ENCODE measurements at places on chromosomes 13 and 19.
A peak's percentile ranks its signal among the peaks of the same experiment; 100 is the strongest.

- DNase-seq = no peak
These were observed 24.1 kb upstream of the DLEU7 start for GRCh38 chr13:50867637-50867945.

- DNase-seq = peak; percentile 35
These were observed 321.1 kb upstream of the EDNRB start for GRCh38 chr13:78239714-78240113.

DNA sequence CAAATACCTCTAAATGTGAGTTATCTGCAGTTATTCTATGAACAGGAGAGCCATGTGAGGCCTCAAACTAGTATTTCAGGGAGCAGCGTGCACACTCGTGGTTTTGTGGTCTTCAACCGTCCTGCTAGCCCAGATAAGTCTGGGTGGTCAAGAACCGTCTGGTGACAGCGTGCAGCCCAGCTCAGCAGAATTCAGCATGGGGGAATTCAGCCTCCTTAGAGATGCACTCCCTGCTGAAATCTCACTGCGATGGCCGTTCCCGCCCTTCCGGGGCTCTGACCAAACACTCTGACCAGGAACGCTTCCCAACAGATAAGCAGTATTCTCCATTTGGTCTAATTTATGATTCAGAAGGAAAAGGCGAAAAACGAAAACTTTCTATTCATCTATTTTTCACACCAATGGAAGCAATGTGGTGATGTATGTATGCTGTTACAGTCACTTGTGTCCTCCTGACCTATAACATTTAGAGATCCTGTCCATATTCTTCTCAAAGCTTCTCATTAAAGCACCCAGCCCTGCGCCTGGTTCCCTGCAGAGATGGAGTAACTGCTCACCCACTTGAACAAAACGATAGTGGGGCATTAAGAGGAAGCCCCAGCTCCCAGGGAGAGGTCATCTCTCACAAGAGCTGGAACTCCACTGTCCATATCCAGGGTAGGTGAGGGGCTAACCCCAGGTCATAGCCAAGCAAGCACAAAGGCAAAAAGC is 2.9 kb downstream of the ANKRD27 start:
- DNase-seq = no peak

DNA sequence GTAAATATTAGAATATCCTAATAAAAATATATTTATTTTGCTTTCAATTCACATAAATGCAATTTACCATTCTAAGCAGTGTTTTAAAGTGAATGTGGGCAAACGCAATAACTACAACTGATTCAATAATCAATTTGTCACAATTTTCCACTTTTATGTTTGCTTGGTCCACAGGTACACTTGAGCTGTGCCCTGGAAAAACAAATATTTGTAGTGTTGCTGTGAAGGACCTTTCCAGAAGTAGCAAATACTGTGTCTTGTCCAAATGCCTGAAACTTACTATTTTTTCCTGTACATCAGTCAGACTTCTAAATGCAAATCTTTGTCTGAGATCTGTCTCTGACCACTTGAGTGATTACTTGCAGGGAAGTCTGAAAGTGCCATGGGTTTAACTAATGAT is 845.8 kb upstream of the SLITRK5 start:
- DNase-seq = no peak

DNA sequence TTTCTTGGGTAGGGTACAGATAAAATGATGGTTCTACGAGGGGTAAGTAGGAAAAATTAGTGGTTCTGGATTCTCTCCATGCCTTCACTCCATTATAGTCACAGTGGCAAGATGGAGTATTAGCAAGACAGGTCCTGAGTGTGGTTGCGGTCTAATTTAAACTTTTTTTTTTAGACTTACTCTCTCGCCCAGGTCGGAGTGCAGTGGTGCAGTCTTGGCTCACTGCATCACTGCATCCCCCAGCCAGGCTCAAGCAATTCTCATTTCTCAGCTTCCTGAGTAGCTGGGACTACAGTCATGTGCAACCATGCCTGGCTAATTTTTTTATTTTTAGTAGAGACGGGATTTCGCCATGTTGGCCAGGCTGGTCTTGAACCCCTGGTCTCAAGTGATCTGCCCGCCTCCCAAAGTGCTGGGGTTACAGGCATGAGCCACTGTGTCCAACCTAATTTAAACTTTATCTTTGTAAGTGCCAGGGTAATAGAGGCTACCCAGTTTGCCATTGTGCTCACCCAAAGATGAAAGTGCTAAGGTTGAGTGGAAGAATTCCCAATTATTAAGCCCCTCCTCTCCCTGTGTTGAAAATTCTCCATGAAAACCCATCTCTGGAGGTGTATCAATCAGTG is 135.6 kb downstream of the TM9SF2 start:
- no peak for DNase-seq

DNA sequence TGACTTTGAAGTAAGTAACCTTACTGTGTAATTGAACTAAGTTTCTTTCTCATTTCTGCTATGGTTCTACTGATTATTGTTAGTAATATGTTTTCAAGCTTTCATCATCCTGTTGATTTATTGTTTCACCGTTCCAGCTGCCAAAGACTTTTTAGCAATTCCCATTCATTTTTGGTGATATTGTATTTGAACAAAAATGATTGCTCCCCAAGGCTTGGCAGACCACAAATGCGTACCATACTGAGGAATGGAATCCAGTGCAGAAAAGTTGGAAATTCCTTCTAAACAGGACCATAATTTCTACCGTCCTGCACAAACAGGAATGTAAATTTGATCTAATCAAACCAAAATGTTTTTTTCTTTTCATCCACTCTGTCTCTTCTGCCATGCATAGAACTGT is 10.7 kb downstream of the EPSTI1 start:
- DNase-seq = no peak

DNA sequence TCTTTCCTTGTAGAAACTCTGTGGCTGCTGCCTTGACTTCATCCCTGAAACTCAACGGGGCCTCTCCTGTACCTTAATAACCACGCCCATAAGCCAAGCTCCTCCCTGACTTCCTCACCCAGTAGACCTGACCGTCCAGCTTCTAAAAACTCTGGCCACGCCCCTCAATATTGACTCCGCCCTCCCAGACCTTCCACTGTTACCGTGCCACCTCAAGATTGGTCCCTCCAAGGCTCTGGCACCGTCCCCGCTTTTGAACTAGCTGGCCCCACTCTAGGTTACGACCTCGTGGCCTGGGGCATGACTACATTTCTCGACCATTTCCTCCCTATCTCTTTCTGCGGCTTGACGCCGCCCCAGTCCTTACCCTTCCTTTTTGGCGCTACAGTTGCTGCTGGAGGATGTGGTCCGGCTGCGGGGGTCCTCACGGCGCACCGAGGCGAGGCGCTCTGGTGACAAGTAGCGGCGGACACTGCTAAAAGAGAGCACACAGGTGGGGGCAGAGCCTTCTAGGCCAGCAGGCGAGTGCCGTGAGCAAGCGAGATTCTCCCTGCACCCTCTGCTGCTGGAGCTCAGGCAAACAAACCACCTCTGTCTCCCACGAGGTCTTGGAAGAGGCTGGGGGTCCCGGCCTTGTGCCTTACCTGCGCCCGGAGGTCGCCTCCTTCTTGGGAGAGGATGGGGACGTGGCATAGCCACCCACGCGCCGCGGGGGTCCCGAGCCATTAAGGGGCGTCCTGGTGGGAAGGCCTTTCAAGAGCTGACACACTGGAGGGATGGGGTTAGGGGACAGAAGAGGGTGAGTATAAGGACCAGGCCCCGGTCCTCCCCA is 2.3 kb upstream of the EML2 start:
- peak; percentile 96 for DNase-seq

DNA sequence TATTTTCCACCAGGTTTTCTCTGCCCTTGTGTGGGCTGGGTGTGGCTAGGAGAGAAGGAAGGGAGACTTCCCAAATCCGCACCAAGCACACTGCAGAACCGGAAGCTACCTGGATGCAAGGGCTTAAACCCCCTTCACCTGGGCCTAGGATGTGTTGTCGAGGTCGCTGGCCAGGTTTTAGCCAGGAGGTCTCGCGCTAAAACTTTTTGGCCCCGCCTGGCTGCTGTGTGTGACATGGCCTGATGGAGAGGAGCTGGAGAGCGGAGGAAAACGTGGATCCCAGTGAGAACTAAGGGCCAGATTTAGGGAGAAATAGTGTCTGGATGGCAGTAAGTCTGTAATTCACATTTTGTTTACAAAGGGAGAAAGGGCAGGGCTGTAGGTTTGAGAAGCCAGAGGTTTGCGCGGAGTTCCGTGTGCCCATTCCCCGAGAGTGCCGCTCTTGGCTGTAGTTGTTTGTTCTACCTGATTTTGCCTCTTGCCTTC is 3.1 kb upstream of the TSHZ3 start:
- no peak for DNase-seq

- DNase-seq = peak; percentile 65
These were observed 885 bp downstream of the TGFB1 start for GRCh38 chr19:41352609-41353465.

DNA sequence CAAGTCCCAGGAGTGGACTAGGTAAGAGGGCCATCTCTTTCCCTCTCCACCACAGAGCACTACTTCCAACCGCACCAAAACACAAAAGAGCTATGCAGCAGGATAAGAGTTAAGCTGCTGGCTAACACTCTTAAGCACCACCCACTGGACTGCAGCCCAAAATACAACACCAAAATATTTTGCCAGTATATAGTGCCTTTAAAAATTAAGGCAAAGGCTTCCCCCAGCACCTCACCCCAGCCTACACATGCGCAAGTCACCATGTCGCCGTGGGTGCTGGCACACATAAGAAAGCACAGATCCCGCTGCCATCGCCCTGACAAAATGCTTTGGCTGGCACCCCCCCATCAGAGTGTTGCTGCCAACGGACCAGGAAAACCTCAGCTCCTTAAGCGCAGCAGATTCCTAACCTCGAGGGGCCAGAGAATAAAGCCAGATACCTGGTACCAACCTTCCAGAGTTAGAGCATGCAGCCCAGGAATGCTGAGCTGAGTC is 608.3 kb downstream of the PCDH17 start:
- no peak for DNase-seq

DNA sequence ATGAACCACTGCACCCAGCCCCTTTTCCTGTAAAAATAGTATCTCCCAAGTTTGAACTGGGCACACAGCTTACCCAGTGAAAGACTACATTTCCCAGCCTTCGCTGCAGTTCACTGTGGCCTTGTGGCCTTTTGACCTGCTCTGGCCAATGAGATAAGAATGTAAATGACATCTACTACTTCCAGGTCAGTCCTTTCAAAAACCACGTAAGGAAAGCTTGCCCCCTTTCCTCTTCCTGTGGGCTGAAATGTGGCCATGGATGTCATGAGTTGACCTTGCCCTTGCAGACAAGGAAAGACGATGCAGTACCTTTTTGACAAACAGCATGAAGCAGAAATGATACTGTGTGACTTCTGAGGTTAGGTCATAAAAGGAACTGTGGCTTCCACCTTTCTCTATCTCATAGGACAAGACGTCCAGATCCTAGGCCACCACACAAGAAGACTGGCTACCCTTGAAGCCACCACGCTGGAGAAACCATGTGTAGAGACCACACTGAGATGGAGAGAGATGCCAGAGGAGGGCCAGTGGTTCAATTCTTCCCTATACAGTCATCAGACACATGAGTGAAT is 19.9 kb downstream of the ACER1 start:
- DNase-seq = no peak

GRCh38 chr13:27775943-27776342 is 16.3 kb upstream of the GSX1 start:
- DNase-seq = no peak

- peak; percentile 26 for DNase-seq
These were observed 76.7 kb downstream of the MBNL2 start for GRCh38 chr13:97298816-97299215.

- DNase-seq = no peak
These were observed 111.6 kb upstream of the OBI1 start for GRCh38 chr13:78770601-78771000.

GRCh38 chr19:45075301-45076028 is 813 bp downstream of the ZNF296 start:
- peak; percentile 87 for DNase-seq

DNA sequence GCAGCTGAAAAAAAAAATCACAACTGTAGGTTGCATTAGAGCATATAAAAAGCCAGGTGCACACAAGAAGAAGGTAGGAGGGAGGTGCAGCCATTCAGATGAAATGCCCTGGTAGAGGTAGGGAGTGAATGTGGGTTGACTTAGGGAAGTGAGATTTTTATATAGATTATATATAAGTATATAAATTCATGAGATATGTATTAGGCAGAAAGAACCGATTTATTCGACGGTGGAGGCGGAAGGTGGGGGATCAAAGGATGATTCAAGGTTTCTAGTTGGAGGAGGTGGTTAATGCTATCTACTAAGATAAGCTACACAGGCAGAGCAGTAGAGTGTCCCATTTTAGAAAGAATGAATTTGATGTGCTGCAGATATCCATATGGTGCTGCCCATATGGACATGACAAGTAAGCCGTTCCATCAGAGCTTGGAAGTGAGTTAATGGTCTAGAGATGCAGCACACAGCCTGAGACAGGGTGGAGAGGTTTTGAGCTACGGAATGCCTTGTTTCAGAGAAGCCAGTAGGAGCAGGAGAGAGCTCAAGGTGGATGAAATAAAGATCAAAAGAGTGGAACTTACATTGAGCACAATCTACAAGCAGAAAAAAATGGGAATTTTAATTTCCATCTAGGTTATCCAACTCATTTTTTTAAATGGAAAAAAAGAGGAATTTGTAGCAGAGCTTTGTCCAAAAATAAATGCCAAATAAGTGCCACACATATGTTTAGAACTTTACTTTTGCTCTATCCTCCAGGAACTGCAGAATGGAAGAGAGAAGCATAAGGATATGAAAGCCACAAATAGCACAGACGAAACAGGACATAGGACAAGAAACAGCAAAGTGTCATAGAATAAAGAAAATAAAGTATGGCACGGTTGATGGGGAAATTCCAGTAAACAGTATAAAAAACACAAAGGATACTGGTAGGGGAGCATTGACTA is 177.3 kb downstream of the PCDH9 start:
- DNase-seq = no peak

GRCh38 chr13:76965759-76966421 is 17.6 kb downstream of the ACOD1 start:
- no peak for DNase-seq

- DNase-seq = peak; percentile 55
These were observed 105.1 kb downstream of the NUFIP1 start for GRCh38 chr13:44884076-44884729.

DNA sequence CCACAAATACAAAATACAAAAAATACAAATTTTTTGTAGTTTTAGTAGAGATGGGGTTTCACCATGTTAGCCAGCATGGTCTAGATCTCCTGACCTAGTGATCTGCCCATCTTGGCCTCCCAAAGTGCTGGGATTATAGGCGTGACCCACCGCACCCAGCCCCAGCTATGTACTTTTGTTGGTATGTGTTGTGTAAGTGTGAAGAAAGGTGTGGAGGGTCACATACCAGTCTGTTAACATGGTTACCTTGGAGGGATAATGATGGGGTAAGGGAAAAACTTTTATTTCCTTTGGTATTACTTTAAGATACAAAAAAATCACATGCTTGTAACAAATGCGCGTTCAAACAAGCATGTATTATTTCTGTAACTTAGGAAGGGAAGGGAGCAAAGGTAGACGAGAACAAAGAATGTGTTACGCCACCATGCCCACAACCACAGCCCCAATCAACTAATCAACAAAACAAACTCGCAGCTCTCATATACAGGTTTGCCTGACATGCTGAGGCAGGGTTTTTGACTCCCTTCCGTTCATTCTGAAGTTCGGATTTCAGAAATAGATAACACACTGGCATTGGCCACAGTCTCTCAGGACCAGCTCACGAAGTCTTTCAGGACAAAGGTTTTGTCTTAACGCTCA is 13.5 kb upstream of the VWA8 start:
- no peak for DNase-seq

Data from kidney tubule cell (primary cell).